ENCODE measurements at places on chromosomes 16 and 17. TPM values are rescaled to one million over a fixed set of nuclear protein-coding genes. Genes with fewer than 3 reads are reported as not detected.

PRPSAP2 gene
- total RNA-seq = 33.6 TPM

CCDC144A gene
- total RNA-seq = 5.8 TPM

DRC3 gene
- total RNA-seq = 5.8 TPM

SLC38A10 gene
- 206 TPM for total RNA-seq

CMTM2 gene
- not detected for total RNA-seq

MT1E gene
- total RNA-seq = 330 TPM

TP53TG3F gene
- not detected for total RNA-seq

SLC35G6 gene
- total RNA-seq = not detected

- peak; percentile 74 for DNase-seq
These were observed 3.8 kb downstream of the PMP22 start for GRCh38 chr17:15261258-15261801.

DNA sequence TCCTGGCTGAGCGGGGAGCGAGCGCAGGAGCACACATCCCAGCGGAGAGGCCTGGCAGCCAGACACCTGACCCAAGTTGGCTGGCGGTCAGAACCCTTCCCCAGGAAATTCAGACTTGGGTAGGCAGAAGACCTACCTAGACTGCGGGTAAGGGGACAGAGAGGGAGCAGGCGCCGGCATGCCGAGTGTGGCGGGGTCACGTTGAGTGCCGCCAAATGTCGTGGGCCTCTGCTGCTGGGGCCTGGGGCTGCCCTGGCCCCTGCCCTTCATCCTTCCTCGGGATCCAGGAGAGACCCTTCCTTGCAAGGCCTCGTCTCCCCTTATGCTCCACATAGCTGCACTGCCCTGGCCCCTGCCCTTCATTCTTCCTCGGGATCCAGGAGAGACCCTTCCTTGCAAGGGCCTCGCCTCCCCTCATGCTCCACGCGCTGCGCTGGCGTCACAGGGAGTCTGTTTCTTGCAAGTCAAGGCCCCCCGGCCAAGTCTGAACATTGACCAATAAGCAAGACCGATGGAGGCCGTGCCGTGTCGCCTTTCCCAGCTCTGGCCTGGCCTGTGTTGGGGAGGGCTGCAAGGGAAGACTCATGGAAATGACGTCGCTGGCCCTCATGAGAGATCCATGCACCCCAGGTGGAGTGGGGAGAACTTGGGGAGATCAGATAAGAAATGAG lies 47.8 kb downstream of the MGAT5B start:
- no peak for DNase-seq

GRCh38 chr17:31558748-31559583 lies 167.5 kb downstream of the RAB11FIP4 start:
- peak; percentile 64 for DNase-seq

GRCh38 chr17:67639979-67640378 lies 77.8 kb upstream of the NOL11 start:
- DNase-seq = no peak

DNA sequence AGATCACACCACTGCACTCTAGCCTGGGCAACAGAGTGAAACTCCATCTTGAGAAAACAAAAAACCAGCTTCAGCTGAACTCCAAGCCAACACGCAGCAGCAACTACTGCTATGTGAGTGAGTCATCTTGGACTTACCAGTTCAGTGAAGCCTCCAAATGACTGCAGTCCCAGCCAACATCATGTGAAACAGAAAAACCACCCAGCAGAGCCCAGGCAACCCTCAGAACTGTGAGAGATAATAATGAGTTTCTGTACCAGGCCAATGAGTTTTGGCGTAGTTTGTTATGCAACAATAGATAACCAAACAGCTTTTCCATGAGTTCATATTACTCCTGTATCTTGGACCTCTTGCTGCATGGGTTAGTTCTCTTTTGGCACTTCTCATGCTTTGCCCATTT lies 23.3 kb downstream of the PHF12 start:
- no peak for DNase-seq

DNA sequence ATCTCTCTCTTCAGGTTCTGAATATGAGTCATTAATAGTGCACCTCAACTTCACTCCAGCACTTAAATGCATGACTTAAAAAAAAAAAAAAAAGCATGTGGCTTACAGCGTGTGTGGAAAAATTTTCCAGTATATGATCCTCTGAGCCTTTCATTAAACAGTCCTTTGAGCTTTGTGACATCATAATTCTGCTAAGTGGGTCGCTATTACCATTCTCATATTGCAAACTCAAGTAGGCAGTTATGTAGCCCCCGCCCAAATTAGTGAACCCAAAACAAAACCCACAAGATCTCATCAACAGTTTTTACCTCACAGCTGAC lies 672 bp downstream of the CMTR2 start:
- DNase-seq = no peak

- DNase-seq = no peak
These were observed 12.7 kb downstream of the MNT start for GRCh38 chr17:2388020-2388682.

DNA sequence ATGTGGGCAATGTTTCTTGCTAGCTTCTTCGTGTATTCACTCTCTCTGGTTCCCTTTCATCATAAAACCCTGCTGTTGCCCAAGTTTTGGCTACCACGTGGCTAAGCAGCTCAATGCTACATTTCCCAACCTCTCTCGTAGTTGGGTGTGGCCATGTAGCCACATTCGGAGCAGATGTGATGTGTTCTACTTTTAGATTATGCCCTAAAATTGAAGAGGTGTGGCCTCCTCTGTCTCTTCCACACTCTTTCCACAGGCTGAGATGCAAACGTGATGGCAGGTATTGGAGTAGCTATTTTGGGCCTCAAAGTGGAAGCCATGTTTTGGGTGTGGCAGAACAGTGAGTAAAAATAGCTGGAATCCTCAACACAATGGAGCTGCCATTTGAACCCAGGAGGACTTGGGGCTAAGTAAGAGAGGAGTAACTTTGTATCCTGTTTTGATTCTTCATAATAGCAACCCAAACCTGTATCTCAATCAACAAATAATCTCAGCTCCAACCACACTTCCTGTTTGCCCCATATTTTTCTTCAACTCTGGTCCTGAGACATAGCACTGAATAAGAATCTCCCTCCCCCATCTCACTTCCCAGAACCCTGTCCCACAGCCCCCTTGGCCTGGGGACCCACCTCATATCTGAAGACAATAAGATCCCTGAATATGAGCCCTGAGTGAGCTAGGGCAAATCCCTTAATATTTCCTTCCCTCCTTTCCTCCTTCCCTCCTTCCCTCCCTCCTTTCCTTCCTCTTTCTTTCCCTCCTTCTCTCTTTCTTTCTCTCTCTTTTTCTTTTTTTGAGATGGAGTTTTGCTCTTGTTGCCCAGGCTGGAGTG lies 4.0 kb downstream of the NUPR1 start:
- peak; percentile 73 for DNase-seq

DNA sequence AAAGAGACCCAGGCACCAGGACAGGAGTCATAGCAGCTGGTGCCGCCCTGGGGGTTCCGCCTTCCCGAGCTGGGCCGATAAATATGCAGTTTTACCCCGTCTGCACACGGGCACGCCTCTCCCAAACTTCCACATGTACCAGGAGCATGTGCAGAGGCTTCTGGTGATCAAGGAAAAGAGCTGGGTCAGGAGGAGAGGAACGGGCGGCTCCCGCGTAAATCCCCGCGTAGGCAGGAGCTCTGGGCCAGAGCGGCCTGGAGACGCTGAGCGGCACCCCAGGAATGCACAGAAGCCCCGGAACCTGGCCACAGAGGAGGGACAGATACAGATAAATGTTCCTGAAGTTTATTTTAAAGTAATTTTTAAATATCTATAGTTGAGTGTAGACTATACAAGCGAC lies 46.6 kb upstream of the METRNL start:
- DNase-seq = no peak

GRCh38 chr17:19716108-19717030 lies at the start of gene SLC47A2:
SLC47A2 (minus strand) TSS chr17:19716584; CDS start chr17:19716555, 29 bp downstream.
- DNase-seq = peak; percentile 42

- no peak for DNase-seq
These were observed 826 bp downstream of the UNC119 start for GRCh38 chr17:28551421-28552175.

DNA sequence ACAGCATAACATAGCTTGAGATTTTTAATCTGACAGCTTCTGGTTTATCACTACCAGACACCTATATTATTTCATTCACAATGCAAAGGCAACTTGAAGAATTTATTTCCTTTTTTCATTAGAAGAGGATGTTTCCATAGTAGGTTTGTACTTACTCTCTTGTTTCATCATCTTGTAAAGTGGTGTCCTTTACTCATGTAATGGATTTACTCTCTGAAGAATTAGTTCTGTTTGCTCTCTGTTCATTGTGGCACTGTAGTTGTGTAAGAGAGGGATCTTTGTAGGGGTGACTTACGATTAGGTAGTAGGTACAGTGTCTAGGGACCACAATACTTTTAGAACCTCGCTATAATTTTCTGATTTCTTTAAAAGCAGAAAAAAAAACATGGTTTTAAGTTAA lies 256.1 kb downstream of the BCAS3 start:
- DNase-seq = no peak

GRCh38 chr17:43975898-43976297 lies 22.2 kb upstream of the PYY start:
- no peak for DNase-seq

- DNase-seq = no peak
These were observed 227.2 kb upstream of the MON1B start for GRCh38 chr16:76963614-76964315.

DNA sequence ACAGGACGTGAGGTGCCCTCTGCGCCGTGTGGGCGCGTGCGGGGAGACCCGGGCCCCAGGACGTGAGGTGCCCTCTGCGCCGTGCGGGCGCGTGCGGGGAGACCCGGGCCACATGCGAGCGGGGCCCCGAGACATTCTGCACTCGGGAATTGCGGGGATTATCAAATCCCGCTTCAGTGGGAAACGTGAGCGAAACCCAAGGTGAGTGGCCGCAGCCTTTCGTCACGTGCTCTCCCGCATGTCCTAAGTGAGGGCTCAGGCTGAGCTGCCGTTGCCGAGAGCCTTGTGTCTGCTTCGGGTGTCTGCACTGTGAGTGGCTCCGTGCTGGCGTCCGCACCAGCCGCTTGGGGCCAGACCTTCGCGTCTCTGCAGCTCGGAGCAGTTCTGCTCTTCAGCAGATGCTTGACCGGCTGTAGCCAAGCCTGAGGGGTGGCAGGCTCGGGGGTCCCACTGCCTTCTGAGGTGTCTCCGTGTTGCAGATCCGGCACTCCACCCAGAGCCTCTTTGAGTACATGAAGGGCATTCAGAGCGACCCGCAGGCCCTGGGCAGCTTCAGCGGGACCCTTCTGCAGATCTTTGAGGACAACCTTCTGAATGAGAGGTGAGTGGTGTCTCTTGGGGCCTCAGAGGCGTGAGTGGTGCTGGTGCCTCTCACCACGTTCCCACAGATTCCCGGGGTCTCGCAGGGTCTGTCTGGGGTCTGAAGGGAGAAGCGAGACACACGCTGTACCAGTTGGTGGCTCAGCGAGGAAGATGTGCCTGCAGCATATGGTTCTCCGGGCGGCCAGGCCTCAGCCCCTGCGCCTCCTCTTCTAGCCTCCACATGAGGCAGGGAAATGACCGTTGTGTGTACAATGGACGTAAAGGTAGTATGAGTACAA lies 90.5 kb upstream of the ZNF750 start:
- peak; percentile 41 for DNase-seq

DNA sequence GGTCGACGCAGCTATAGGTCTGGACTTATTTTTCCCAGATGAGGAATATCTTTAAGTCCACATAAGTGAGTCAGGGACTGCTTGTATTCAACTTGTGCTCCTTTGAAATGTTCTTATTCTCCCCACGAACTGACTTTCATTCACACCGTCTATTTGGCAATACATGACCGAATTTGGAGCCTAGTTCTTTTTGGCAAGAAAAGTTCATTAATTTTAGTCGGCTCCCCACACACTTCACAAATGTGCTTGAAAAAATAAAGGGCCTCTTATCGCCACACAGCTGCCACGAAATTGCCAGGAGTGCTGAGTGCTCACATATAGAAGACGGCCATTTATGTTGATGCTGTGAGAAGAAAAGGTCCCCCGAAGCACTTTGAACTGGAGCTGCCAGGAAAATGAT lies 152.6 kb downstream of the PRKCA start:
- DNase-seq = no peak

DNA sequence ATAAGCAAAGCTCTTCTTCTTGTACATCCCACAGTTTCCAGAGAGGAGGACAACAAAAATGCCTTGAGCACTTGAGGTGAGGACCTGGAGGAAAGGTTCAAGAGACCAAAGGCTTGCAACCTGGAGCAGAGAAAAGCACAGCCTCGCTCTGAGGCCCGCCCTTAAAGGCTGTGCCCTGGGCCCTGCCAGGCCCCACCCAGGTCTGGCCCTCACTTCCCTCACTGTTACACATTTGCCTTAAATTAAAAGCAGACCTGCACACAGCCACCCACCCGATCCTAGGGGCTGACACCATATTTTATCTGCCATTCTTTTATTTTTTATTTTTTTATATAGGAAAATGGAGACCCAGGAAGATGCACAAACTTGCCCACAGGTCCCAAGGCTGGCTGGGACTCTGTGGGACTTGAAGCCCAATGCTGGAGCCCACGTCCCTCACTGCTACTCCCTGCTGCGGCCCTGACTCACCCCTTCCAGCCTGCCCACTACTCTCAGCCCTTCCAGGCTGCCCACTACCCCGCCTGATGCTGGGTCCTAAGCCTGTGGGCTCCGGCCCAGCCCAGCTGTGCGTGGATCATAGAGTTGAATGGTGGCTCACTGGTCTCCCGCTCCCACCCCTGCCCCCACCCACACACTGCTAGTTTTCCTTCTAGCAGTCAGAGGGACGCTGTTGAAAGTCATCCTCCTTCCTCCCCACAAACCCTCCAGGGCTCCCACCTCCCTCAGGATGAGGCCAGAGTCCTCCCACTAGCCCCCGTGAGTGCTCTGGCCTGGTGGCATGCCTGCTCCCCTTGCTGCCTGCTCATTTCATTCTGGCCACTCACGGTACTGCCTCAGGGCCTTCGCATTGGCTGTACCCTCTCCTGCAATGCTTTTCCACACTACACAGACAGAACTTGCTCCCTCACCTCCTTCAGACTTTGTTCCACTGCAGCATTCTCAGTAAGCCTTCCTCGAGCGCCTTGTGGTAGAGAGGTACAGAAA lies 77.6 kb upstream of the MED9 start:
- DNase-seq = no peak

DNA sequence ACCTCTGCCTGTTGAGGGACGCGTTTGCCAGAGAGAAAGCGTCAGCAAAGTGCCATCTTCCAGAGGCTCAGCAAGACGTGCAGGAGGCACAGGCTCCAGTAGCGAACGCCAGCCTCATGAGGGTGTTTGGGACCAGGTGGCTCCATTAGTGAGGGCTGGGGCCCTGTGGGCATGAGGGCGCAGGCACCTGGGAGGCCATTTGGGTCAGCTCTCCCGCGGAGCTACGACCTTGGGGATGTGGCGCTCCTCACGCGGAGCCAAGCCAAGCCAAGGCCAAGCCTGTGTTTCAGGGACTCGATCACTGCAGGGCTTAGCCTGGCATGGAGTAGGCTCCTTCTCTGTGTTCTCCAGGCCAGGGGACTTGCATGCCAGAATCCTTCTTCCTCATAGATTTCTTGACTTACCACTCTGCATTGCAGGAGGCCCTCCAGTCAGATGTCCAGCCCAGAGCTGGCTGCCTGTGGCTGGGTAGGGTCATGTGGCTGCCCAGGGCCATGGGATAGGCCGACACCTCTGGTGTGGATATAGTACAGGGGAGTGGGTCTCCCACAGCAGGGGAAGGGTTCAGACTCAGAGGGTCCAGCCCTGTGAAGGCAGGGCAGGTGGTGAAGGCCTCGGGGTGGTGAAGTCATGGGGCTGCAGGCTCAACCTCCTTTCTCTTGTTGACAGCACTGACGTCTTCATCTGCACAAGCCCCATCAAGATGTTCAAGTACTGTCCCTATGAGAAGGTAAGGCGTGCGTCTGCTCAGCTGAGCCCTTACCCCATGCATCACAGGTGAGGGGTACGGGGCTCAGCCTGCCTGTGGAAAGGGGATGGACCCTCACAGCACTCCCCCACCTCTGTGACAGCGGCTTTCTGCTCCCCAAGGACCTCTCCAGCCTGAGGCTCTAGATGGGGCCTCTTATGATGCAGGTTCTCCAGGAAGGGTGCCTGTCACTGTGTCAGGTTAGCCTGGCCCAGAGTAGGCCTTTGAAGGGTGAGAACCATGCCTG lies 19.6 kb downstream of the NT5M start:
- DNase-seq = no peak
